CD4-positive, alpha-beta memory T cell (primary cell): ENCODE measurements at places on chromosomes 2 and 18.

DNA sequence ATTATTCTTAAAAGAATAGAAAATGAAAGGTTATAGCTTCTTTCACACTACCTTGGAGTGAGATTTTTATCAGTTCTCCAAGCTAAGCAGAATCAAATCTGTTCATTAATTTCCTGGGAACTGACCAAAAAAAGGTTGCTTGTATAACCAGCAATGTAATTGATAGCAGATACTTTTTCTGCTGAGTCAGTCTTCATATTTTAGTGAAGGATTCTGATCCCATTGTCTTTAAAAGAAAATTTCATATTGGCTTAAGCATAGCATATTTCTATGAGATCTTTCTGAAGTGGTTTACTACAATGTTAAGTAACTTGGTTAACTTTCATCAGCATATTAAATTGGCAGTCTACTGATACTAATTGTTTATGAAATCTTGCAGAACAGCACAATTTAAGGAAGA is 338.0 kb downstream of the TMX3 start:
- no peak for DNase-seq

DNA sequence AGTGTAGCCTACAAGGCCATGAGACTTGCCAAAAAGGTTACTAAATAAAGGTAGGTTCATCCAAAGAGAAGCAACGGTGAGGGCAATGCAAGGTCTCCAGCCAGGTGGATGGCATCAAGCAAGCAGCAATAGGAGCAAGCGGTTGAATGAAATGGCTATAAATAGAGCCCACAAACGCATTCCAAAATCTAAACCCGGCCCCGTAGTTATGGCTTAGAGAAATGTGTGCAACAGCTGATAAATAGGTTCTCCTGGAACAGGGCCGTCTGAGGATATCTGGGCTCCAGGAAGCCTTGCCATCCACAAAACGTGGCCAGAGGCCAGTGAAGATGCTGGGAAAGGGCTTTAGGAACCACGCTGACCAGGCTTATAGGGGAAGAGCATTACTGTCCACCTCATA is 146.1 kb upstream of the PID1 start:
- DNase-seq = no peak

GRCh38 chr2:45712570-45712969 is 61.1 kb downstream of the PRKCE start:
- no peak for DNase-seq

- no peak for DNase-seq
These were observed 246.9 kb downstream of the IRS1 start for GRCh38 chr2:226552571-226553285.

- no peak for DNase-seq
These were observed 529.1 kb downstream of the ZNF804A start for GRCh38 chr2:185127412-185127811.

GRCh38 chr2:147482111-147482895 is 362.5 kb upstream of the ACVR2A start:
- DNase-seq = no peak

GRCh38 chr2:2812117-2812516 is 481.0 kb upstream of the MYT1L start:
- no peak for DNase-seq

GRCh38 chr18:25230658-25231326 is 121.2 kb downstream of the ZNF521 start:
- DNase-seq = no peak

DNA sequence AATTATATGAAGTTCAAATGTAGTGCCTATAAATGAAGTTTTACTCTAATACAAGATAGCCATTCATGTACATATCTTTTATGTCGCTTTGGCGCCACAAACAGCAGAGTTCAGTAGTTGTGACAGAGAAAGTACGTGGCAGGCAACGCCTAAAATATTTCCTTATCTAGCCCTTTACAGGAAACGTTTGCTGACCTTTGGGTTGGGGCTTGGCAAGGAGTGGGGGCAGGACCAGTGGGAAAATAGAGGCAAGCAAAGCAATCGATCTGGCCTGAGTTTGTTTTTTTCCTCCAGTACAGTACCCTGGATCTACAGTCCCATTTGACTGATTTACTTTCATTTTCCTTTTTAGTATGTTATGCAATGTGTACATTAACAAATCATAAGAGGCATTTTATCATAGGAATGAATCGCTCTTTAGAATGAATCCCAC is 13.1 kb downstream of the CCDC68 start:
- DNase-seq = peak; percentile 35

- no peak for DNase-seq
These were observed 11.0 kb downstream of the SIGLEC15 start for GRCh38 chr18:45836242-45837205.

DNA sequence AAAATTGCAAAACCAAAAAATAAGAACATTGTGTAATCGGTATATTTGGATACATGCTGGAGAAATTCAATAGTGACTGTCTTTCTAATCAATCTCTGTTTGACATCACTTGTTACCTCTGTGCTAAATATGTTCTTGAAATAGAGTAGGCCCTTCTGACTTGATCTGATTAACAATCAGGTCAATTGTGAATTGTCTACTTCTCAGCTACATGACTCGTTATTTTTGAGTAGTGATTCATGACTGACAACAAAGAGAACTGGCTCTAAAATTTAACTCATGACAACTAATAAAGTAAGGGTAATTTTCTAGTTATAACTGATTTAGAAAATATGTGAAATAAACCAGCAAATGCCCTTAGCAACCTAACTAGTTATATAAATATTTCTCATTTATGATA is 312.1 kb downstream of the TMX3 start:
- DNase-seq = no peak

DNA sequence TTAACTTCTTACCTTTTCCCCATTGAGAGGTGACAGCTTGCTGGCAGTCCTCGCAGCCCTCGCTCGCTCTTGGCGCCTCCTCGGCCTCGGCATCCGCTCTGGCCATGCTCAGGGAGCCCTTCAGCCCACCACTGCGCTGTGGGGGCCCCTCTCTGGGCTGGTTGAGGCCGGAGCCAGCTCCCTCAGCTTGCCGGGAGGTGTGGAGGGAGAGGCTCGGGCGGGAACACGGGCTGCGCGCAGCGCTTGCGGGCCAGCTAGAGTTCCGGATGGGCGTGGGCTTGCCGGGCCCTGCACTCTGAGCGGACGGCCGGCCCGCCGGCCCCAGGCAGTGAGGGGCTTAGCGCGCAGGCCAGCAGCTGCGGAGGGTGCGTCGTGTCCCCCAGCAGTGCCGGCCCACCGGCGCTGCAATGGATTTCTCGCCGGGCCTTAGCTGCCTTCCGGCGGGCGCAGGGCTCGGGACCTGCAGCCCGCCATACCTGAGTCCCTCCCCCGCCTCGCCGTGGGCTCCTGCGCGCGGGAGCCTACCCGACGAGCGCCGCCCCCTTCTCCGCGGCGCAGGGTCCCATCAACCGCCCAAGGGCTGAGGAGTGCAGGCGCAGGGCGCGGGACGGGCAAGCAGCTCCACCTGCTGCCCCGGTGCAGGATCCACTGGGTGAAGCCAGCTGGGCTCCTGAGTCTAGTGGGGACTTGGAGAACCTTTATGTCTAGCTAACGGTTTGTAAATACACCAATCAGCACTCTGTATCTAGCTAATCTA is 335.0 kb downstream of the CBLN2 start:
- no peak for DNase-seq

- DNase-seq = no peak
These were observed 1.2 kb downstream of the CBLN2 start for GRCh38 chr18:72542984-72543356.

- peak; percentile 80 for DNase-seq
These were observed 37.0 kb downstream of the NIFK start for GRCh38 chr2:121699421-121700333.

DNA sequence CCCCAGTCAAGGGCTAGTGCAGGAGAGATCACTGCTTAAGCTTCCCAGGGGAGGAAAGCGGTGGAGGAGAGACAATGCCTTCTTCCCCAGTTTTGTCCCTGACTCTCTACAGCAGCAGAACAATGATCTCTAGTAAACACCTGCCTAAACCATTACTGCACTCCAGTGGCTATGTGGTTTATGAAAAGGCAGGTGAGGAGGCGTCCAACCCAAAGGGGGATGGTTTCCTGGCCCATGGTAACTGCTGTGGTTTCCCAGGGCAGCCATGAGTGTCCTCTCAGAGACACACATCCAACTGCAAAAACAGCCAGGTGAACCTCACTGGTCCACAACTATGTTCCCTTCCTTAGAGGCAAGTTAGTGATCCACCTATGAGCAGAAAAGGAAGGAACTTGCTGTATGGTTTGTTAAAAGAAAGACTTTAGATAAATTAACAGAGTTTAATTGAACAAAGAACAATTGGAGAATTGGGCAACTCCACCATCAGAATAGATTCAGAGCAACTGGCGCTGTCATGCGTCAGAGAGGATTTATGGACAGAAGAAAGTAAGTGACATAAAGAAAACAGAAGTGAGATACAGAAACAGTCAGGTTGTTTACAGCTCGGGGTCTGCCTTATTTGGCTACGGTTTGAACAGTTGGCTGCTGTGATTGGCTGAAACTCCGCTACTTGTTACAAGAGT is 4.8 kb upstream of the TTC39C start:
- peak; percentile 47 for DNase-seq

DNA sequence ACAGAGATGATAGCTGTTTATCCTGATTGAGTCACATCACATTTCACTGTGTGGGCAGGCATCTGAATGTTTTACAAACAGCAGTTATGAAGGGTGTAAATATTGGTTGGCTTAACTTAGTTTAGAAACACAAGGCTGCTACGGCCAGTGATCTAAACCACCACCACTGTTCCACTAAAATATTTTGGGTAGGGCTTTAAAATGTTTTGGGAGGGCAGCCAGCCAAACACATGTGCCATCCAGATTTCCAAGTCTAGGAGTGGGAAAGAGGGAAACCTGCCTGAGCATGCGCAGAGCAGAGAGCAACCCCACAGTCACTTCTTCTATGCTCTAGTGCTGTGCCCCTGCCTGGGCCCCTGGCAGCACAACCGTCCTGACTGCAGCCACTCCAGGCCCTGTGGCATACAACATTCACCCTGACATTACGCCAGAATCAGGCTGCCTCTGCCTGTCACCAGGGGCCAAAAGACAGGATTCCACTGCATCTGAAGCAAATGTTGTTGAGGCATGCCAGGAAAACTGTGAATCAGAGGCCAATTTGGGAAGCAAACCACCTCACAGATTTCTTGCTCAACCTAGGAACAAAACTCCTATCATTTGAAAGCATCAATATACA is 74.8 kb upstream of the COL5A2 start:
- no peak for DNase-seq

GRCh38 chr2:145644820-145645302 is 1124.9 kb upstream of the ZEB2 start:
- DNase-seq = no peak

DNA sequence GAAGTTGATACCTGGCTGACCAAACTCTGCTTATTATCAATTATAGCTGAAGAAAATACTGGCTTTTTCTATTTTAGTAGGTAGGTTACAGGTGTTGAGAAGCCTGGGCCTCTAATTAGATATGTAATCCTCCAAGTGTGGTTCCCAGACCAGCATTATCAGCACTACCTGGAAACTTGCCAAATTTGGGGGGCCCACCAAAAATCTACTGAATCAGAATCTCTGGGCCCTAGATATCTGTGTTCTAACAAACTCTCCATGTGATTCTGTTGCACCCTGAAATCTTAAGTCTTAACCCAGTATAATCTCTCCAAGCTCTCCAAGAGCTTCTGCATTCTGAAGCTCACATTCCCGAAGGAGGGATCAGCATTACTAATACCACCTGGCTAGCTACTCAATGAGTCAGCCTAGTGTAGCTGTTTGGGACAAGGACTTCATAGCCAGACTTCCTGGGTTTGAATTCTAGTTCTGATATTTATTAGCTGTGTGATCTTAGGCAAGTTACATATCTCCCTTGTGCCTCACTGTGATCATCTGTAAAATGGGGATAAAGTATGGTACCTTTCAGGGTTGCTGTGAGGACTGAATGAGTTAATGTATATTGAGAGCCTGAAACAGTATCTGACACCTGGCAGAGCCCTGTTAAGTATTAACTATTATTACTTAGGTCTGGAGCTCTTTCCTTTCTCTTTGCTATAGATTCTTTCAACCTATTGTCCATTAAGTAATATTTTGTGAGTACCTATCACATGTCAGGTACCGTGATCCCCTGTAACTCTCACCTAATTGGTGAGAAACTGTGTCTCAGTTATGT is 94.1 kb upstream of the CD302 start:
- DNase-seq = no peak

- DNase-seq = no peak
These were observed 110.0 kb downstream of the MBP start for GRCh38 chr18:77022556-77022955.

DNA sequence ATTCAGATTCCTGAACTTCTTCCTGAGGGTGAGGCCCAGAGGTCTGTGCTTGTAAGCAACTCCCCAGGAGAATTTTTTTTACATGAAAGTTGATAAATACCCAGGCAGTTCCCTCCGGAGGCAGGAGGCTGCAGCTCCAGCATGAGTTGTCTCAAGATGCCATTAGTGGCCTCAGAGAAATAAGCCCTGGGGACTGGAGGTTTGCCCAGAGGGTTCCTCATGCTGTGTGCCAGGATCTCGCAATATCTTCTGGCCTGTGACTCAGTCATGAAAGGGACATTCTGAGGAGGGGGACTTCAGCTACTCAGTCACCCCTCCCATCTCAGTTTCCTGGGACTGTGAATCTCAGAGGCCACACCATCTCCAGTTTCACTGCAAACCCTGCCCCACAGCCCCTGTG is 49.9 kb downstream of the LYPD1 start:
- no peak for DNase-seq

DNA sequence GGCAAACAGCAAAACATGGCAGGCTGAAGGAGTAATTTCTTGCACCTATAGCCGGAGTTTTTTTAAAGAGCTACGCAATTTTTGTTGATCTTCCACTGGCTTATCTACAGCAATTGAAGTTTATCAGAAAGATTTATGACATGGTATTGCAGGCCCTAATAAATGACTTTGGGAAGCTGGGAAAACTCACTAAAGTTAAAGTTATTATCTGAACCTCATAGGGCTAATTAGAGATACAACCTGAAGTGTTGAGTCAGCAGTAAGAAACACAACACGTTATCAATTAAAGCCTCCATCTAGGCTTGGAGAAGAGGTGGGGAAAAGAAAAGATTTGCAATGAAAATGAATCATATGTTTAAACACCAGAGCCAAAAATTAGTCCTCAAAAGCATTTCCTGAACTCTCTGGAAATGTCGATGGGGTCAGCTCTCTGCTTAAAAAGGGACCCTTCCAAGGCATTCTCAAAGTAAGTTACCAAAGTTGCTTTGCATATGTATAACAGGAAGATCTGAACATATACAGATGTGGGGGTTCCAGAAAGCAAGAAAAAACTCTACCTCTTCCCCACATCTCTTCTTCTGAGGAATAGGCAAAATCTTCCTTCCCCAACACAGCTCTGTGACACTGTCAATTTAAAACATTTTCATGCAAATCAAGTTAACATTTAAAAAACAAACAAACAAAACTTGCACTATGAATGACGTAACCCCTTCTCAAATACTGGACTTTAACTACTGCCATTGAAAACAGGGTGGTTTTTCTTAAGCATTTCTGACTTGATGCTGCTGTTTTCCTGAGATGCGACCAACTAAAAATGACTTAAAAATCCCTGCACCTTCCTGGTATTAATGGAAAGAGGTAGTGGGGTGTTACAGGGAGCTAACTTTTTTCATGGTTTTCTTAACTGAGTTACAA is 915.6 kb downstream of the NRXN1 start:
- DNase-seq = no peak
